ENCODE measurements at places on chromosomes 3 and 15.

DNA sequence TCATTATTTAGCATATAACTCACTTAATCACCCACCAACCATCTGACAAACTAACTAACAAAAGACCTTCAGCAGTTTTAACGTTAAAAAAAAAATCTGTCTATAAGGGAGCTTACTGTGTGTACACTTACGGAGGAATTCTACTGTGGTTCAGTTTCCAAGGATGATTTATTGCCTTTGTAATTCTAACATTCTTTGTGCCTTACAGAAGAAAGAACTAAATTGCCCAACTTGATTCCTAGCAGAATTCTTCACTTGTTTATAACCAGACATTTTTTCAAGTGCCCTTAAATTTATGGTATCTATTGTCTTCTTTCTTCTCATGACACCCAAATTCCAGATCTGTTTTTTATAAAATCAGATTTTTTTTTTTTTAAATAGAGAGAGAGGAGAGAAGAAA is 119.7 kb upstream of the IGSF10 start:
- DNase-seq, result no peak

DNA sequence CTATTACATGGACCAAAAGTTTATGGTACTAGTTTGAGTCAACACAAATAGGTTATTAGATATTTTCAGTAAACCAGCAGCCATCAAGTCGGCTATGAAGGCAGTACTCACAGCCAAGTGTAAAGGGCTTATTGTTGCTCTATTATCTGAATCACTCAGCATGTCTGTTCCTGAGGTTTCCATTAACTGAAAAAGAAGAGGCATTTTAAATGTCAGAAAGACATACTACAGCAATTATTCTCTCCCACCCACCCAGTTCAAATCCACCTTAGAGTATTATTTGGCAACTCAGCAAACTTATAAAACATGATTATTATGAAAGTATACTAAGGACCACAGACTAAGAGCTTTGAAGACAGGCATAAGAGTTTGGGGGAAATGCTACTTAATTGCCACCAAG is 93.1 kb downstream of the BTD start:
- no peak for DNase-seq

DNA sequence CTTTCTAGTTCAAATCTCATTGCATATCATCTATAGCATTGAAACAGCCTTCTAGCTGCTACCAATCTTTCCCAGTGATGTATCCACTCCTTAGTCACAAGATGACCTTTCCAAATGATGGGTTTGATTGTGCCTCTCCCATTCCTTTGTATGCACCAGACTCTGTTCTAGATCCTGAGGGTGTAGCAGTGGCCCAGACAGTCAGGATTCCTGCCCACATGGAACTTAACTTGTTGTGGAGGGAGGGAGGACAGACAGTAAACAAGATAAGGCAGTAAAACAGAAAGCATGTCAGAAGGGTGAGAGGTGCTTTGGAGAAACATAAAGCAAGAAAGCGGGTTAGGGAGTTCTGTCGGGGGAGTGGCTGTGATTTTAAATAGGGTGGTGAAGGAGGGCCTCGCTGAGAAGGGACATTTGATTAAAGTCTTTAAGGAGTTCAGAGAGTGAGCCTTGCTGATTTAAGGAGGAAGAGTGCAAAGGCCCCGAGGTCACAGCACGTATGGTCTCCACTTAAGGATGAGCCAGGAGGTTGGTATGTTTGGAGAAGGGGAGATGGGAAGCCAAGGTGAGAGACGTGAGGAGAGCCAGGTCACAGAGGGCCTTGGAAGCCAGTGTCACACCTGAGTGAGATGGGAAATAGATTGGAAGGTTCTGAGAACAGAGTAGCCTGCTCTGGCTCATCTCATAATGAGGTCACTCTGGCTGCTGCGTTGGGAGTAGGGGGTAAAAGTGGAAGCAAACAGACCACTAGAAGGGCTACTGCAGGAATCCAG is 38.3 kb downstream of the FAM43A start:
- no peak for DNase-seq

GRCh38 chr3:42043099-42043813 is 47.9 kb upstream of the TRAK1 start:
- no peak for DNase-seq

GRCh38 chr15:45892182-45892581 is 257.4 kb downstream of the SQOR start:
- no peak for DNase-seq

- DNase-seq, result no peak
Measured at GRCh38 chr3:25856902-25857518, 67.1 kb downstream of the OXSM start.

- DNase-seq, result no peak
Measured at GRCh38 chr3:134253475-134254226, 3.0 kb upstream of the RYK start.

DNA sequence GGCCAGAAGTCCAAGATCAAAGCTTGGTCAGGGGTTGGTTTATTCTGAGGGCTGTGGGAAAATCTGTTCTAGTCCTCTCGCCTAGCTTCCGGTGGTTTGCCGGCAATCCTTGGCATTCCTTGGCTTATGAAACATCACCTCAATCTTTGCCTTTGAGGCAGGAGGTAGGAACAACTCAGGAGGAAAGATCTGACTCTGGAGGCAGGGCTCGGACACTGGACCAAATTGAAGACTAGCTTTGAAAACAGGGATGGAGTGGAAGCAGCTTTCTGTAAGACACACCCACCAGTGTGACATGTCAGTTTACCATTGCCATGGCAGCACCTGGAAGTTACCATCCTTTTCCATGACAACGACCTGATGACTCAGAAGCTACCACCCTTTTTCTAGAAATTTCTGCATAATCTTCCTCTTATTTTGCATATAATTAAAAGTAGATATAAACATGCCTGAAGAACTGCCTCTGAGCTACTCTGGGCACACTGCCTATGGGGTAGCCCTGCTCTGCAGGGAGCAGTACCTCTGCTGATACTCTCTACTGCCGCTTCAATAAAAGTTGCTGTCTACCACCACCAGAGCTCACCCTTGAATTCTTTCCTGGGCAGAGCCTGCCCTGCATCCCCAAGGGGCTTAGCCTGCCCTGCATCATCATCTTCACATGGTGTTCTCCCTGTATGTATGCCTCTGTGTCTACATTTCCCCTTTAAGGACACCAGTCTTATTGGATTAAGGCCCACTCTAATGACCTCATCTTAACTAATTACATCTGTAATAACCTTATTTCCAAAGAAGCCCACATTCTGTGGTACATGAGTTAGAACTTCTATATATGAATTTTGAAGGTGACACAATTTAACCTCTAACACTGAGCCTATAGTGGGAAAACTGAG is 38.3 kb upstream of the TM4SF4 start:
- DNase-seq, result no peak

DNA sequence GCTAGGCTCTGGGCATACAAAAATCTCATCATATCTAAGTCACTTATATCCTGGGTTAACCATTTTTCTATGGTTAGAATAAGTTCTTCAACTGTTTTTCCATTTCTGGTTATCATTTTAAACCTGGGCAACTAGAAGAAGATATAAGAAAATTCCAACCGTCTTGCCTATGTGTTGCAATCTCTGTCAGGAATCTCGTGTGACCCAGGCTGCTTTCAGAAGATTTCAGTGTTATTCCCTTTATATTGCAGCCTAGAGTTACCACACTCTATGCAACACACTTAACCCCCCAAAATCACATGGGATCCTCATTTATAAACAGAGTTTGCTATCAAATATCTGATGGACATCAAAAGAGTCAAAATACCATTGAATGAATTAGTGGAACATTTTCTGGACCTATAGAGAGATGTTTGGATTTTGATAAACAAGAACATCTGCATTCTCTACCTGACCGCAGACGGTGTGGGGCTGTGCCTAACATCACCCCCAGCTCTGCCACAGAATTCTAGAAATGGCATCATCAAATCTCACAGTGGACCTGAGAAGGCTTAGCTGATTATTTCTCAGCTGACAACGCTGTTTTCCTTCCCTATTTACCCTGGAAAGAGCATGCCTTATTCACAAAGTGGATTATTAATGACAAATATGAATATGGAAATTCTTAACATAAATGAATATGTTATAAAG is 515.7 kb downstream of the NTRK3 start:
- DNase-seq, result no peak

DNA sequence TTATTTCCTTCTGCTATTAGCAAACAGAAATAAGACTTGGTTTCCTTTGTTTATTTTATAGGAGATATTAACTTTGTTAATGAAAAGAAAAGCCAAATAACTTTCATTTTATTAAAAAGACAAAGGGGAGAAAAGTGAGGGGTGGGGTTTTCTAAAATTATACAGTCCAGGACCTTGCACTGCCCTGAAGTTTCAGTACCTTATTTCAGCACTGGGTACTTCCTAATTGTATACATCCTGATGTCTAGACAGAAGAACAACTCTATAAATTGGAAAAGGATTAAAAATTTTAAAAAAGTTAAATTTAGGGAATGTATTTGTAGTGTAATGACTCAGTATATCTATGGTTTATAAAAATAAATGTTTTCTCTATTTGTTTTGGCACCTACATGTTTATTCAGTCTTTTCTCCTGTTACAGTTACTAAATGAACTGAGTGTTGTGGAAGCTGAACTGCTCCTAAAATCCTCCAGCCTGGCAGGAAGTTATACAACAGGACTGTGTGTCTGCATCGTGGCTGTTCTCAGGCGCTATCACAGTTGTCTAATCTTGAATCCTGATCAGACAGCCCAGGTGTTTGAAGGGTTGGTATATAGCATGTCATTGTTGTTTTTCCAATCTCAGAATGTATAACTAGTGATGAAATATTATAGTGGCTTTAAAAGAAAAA is 27.6 kb upstream of the P2RY13 start:
- DNase-seq, result no peak

DNA sequence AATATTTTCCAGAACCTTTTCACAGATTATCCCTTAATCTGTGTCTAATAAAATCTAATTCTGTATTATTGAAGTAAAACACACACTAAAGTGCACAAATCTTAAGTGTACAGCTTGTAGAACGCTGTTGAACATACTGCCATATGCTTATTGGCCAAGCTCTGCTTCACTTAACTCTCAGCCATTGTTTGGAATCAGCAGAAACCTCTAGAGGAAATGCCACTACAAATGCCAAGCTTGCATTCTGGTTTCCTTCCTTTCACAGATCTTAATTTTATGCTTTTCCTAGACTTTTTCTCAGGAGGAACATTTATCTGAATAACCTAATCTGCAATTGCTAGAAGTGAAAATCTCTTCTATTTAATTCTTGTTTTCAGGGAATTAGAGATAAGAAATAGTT is 10.1 kb downstream of the MNS1 start:
- no peak for DNase-seq

DNA sequence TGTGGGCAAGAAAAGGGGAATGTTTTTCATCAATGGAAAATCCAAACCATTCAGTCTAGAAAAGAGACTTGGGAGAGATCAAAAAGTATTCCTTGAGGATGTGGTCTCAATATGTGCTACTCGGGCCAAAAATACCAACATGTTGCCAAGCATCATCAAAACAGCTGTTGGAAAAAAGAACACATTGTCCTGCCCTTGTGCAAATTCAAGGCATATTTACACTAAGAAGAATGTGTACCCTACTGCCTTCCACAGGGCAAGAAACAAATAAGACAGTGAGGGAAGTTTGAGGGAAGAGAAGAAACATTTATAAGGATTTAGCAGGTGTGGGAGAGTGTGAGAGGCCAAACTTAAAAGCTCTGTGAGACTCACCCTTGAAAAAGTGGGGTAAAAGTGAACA is 252.1 kb downstream of the NTRK3 start:
- no peak for DNase-seq

DNA sequence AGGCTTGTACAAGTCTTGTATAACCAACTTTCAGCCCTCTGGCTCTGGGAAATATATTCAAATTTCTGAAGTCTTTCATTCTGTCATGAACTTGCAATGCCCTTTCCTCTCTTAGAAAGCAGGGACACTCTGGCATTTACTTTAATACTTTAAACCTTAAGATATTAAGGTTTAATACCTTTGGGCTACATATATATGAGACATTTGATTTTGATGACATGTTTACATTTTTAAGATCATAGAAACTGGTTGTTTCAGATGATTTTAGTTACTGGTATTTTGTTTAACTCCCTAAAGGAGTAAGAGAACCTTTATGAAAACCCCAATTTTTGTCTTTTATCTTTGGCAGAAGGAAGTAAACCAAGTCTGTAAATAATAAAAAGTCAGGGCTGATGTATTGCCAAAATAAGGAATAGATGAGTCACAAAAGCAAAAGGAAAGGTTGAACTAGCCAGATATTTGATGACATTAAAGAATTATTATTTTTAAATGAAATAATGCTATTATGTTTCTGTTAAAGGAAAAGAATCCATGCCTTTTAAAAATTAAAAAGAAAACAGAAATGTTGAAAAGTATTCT is 579.0 kb upstream of the CBLB start:
- DNase-seq, result no peak

DNA sequence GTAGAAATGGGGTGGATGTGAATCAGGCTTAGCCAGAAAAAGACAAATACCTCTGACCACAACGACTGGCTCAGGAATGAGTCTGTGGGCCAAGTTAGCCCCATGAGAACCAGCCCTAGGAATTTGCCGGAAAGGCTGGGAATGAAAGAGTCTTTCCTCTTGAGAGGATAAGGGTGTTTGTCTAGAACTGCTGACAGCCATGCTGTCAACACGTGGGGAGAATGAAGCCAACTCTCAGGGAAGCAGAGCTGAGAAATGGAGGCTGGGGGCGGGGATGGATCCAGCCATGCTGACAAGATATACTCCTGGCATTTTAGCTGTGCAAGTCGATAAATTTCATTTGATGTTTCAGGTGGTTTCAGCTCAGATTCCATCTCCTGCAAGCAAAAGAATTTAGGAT is 10.6 kb upstream of the SLC6A1 start:
- no peak for DNase-seq

GRCh38 chr3:100634493-100635272 is 25.3 kb downstream of the ADGRG7 start:
- DNase-seq, result no peak

GRCh38 chr3:42129014-42129953 is 38.1 kb downstream of the TRAK1 start:
- no peak for DNase-seq

DNA sequence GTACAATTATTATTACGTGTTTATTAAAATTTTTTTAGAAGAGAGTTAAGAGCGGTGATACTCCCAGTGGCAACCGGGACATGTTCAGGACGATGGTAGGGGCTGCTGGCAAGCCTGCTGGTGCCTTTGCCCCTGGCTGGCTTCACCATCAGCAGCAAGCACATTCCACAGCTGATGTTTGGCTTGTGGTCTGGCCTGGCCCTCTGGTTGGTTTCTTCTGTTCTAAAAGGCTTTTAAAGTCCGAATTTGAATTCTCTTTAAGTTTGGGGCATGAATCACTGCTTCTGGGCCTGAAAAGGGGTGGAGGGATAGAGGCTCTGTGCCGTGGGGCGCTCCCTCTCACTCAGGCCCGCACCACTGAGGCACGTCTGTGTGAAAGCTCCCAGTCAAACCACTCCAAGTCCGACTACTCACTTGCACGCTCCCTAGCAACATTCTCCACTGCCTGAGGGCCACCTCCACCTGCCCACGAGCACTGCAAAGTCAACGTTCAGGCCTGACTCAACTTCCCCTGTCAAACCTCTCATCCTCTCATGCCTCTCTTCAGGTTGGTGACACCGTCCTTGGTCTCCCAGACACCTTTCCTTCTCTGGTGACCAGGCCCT is 10.1 kb downstream of the ITGA11 start:
- no peak for DNase-seq

GRCh38 chr3:158109295-158109803 is 540 bp upstream of the RSRC1 start:
- no peak for DNase-seq

Data from activated CD4-positive, alpha-beta T cell treated with anti-CD3 and anti-CD28 coated beads for 1 hour (primary cell).